ENCODE measurements at places on chromosomes 4 and X.

DNA sequence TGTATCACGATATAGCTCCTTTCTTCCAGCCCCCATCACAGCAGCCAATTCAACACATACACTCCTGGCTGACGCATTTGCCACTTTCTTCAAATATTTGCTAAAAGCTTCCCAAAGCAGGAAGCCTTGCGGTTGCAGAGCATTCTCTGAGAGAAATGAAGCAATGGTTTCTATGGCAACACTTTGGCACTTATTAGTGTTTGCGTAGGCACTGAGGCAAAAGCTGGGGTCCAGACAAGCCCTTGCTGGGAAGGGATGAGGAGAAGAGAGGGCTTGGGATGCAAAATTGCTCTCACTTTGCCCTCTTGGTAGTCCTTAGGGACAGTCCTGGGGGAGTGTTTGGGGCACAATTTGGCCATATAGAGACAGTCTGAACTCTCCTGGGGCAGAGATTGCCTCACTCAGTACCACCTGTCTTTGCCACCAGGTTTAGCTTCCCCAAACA lies 55.0 kb upstream of the PAK3 start:
- peak; percentile 93 for DNase-seq

DNA sequence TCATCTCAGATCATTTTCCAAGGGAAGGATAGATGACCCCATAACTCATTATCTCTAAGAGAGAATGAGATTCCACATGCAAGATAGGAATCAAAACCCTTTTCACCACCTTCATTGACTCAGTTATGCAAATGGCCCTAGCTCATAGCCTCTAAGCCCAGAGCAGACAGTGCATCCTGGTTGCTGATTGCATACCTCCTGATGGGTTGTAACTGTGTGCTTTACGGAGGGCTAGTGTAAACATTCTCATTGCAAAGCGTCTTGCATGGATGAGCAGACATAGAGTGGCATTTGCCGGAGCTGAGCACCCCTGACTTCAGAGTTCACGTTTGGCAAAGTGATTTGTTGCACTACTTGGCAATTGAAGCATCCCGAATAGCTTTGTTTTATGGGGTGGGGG lies 151.0 kb downstream of the VCX3A start:
- DNase-seq: peak; percentile 6

DNA sequence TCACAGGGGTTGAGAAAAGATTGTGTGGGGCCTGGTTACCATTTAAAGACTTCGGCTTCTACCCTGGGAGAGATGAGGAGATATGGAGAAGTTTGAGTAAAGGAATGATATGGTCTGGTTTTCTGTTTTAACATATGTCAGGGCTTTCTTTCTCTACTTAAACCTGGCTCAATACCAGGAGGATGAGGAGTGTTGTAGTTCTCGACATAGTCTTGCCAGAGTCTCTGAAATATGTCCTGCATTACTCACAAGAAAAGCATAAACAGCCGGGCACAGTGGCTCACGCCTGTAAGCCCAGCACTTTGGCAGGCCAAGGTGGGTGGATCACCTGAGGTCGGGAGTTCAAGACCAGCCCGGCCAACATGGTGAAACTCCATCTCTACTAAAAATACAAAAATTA lies 16.4 kb upstream of the ACE2 start:
- no peak for DNase-seq

DNA sequence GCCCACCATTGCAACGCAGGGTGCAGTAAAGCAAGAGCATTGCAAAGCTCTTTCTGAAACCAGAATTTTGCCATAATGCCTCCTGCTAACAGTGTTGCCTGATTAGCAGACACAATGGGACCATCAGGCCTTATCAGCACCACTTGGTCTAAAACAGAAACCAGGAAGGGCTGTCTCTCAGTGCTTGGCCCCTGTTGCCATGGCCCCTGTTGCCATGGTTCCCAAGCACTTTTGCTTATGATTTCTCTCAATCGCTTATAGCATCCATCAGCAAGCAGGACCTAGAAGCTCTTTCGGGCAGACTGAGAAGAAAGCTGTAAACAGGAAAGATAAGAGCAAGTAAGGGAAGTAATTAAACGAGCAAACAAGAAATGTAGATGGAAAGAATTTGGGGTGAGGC lies 36.8 kb downstream of the RTL5 start:
- DNase-seq: peak; percentile 16

DNA sequence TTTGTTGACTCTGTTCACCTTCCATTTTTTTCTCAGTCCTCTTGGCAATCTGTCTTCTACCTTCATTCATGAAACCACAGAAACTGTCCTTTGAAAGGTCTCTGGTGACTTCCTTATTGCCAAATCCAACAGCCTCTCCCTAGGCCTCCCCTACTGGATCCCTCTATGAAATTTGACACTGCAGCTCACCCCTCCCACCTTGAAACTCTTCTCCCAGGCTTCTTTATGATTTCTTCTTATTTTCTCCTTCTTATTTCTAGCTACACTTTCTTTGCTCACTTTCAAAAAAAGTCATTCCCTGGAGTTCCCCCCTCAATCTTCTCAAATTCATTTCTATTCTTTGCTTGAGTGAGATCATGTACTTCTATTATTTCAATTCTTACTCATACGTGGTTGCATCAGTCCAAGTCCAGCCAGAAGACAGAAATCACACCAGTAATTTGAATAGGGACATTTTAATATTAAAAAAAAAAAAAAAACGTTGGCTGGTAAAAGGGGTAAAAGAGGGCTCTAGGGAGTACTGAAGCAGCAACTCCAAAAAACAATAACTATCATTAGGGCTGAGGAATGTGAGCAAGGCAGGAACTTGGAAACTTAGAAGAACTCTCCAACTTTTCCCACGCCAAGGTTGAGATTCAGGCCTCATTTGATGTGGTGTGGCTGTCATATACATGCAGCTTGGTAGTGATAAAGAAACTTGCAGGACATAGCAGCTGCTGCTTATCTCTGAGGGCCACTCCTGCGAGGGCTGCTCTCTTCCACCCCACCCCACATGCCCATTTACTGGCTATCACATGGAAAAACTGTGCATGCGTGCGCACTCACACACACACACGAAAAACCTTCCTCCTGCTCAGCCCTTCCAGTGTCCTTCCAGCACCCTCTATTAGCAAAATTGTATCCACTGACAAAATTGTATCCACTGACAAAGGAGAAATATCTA lies 169.8 kb upstream of the GALNT7 start:
- peak; percentile 75 for DNase-seq

GRCh38 chr4:113882668-113883067 lies 96.8 kb downstream of the ARSJ start:
- no peak for DNase-seq

GRCh38 chr4:125254106-125254505 lies 60.6 kb upstream of the FAT4 start:
- DNase-seq: peak; percentile 13

Measured in astrocyte of the hippocampus (primary cell).